Sigmoid colon (tissue), 7 donors: ENCODE measurements at places on chromosomes 12 and 14. TPM values are rescaled to one million over a fixed set of nuclear protein-coding genes. Genes with fewer than 3 reads are reported as not detected.

RPS6KL1 gene
- 7.8 TPM for total RNA-seq

GRCh38 chr14:73785834-73786635 is 65.6 kb upstream of the PTGR2 start:
- no peaks in the 10 kb centered on the region for H3K27me3 ChIP-seq
- H3K36me3 ChIP-seq = no peaks in the 10 kb centered on the region
- H3K4me3 ChIP-seq = peak overlapping the region; percentile 73
- peak overlapping the region; percentile 96 for H3K27ac ChIP-seq

DNA sequence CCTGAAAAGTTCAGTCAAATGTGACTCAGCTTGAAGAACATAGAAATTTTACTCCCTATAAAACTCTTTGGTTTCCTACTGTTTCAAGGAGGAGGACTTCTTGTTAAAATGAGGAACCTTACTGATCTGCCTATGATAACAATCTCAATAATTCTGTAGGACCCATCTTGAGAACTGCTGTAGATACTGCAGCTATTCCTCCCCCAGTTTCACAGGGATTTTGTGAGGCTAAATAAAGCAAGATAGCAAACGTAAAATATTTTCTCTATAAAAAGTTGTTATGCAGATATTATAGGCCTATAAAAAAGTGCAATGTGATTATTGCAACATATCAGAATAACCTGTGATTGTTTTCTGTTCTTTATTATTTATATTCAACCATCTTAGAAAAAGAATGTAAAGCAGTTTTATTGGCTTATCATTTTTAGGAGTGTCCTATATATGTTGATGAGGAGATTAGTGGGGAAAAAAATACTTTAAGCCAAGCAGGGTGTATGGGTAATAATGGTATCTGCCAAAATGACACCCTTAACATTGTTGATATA is 12.1 kb downstream of the CLEC14A start:
- H3K4me3 ChIP-seq = no peak overlapping the region
- H3K27ac ChIP-seq = no peak overlapping the region
- no peaks in the 10 kb centered on the region for H3K27me3 ChIP-seq
- H3K4me1 ChIP-seq = peaks cover 5% of the 10 kb centered on the region

DNA sequence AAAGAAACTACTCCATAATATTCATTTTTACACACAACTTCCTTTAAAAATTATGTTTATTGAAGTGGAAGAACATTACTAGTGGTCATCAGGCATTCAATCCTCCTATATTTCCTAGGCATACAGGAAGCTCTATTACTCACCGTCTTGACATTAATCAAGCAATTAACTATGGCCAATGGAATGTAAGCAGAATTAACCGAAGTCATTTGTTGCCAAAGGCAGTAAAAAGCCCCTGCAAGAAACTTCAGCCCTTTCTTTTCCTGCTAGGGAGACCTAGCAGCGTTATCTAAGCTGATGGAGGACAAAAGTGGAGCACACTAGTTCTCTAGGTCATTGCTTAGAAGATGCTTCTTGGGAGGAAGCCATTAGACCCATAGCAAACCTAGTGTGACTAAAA is 399.6 kb downstream of the KCNH5 start:
- H3K27me3 ChIP-seq = no peaks in the 10 kb centered on the region
- DNase-seq = no peak
- no peaks in the 10 kb centered on the region for H3K4me1 ChIP-seq
- no peak overlapping the region for H3K27ac ChIP-seq

DNA sequence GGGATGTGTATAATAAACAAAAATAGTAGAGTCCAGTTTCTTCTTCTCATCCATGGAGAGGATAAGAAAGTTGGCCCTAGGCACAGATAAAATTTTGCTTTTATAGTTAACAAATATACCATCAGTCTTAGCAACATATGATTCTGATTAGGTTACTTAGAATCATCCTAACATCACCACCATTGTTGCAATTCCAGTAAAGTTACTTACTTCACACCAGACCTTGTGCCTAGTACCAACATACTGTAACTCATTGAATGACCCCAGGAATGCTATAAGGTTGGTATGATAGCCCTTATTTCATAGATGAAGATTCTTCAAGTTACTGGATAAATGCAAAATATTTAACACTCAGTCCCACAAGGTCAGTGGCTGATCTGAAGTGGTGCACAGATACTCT is 183.8 kb upstream of the ATP2B1 start:
- no peak for DNase-seq
- no peaks in the 10 kb centered on the region for H3K27me3 ChIP-seq
- H3K4me3 ChIP-seq = no peak overlapping the region
- H3K36me3 ChIP-seq = no peaks in the 10 kb centered on the region
- no peaks in the 10 kb centered on the region for H3K4me1 ChIP-seq

- peaks cover 62% of the 10 kb centered on the region for H3K4me1 ChIP-seq
- H3K36me3 ChIP-seq = no peaks in the 10 kb centered on the region
- no peaks in the 10 kb centered on the region for H3K27me3 ChIP-seq
- no peak for DNase-seq
- H3K27ac ChIP-seq = peak overlapping the region; percentile 81
These were observed 134.6 kb downstream of the RFLNA start for GRCh38 chr12:124429535-124429934.

- no peak for DNase-seq
- no peak overlapping the region for H3K4me3 ChIP-seq
- no peak overlapping the region for H3K27ac ChIP-seq
These were observed 114.5 kb downstream of the SRGAP1 start for GRCh38 chr12:63958876-63959580.

DNA sequence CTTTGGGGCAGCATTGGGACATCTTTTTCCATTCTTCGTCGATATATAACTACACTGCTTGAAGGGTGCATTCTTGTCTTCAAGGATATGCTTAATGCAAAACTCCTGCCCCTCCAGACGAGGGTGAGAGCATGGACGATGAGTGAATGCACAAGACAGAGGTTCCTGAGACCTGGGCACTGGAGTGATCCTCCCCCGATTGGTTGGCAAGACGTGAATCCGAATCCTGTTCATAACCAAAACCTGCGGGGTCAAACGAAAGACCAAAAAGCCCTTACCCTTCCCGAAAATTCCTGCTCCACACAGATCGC is 684 bp downstream of the KANSL2 start:
- DNase-seq = no peak
- H3K4me3 ChIP-seq = peak overlapping the region; percentile 89
- H3K4me1 ChIP-seq = no peaks in the 10 kb centered on the region
- H3K27ac ChIP-seq = peak overlapping the region; percentile 92
- peaks cover 5% of the 10 kb centered on the region for H3K36me3 ChIP-seq
- no peaks in the 10 kb centered on the region for H3K27me3 ChIP-seq

- no peak overlapping the region for H3K27ac ChIP-seq
- H3K4me3 ChIP-seq = no peak overlapping the region
- no peaks in the 10 kb centered on the region for H3K36me3 ChIP-seq
- H3K4me1 ChIP-seq = peaks cover 7% of the 10 kb centered on the region
These were observed 69.8 kb upstream of the MED13L start for GRCh38 chr12:116347265-116347664.

DNA sequence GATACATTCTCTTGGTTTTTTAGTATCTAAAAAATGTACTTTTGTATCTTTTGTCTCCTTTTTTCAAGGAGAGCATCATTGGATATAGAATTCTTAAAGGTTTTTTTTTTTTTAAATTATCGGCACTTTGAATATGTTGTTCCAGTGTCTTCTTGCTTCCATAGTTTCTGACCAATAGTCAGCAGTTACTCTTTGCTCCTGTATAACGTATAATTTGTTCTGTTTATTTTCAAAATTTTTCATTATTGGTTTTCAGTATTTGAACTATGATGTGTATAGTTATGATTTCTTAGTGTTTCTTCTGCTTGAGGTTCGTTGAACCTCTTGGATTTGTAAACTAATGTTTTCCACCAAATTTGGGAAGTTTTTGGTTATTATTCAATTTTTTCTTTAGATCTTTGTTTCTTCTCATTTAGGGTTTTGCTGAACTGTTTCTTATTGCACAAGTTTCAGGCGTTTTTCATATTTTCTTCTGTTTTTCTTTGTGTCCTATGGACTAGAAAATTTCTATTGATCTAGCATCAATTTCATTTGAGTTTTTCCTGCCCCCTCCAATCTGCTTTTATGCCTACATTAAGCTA is 93.9 kb downstream of the PLBD1 start:
- H3K27me3 ChIP-seq = no peaks in the 10 kb centered on the region
- H3K36me3 ChIP-seq = peaks cover 23% of the 10 kb centered on the region
- no peak overlapping the region for H3K4me3 ChIP-seq
- DNase-seq = no peak

GRCh38 chr12:42507081-42507480 is 82.5 kb downstream of the PRICKLE1 start:
- no peak overlapping the region for H3K4me3 ChIP-seq
- H3K4me1 ChIP-seq = no peaks in the 10 kb centered on the region
- H3K27me3 ChIP-seq = no peaks in the 10 kb centered on the region
- no peak overlapping the region for H3K27ac ChIP-seq
- H3K36me3 ChIP-seq = no peaks in the 10 kb centered on the region

- no peaks in the 10 kb centered on the region for H3K4me1 ChIP-seq
- DNase-seq = no peak
- H3K27ac ChIP-seq = no peak overlapping the region
These were observed 75.6 kb upstream of the FLRT2 start for GRCh38 chr14:85454226-85454813.

DNA sequence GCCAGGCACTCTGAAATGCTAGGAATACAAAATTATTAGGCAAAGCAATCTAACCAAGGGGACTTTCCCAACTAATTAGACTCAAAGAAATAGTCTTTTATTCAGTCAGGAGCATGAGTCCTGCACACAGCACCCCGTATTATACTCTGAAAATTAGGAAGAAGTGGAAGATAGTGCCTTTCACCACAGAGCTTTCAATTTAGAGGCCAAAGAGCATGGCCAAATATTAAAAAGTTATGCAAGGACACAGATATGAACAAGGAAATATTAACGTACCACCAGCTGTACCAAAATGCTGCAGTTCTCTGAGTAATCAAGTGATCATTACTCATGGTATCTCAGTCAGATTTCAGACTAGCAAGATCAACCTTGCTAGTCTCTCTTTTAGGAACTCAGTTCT is 22.6 kb upstream of the MDM2 start:
- no peak for DNase-seq
- H3K4me3 ChIP-seq = no peak overlapping the region
- no peaks in the 10 kb centered on the region for H3K36me3 ChIP-seq
- no peaks in the 10 kb centered on the region for H3K27me3 ChIP-seq

DNA sequence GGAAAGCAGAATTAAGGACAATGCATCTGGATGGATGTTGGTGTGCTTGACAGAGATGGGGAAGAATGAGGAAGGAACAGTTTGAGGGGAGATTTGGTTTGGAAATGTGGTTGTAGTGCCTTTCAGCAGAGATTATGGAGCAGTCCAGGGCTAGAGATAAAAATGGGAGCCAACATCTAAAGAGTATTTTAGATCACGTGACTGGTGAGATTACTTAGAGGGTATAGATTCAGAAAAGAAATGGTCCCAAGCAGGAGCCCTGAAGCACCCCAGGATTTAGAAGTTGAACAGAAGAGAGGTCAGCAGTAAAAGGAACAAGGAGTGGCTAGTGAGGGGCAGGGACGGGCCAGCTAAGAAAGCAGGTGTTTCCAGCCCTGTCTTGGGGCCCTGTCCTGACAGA is 29.6 kb downstream of the ZNF664 start:
- no peaks in the 10 kb centered on the region for H3K4me1 ChIP-seq
- H3K27me3 ChIP-seq = no peaks in the 10 kb centered on the region

GRCh38 chr12:34390171-34390841 is 368.0 kb downstream of the ALG10 start:
- peak; percentile 15 for DNase-seq
- no peak overlapping the region for H3K4me3 ChIP-seq
- H3K36me3 ChIP-seq = no peaks in the 10 kb centered on the region
- peaks cover 16% of the 10 kb centered on the region for H3K27me3 ChIP-seq
- no peak overlapping the region for H3K27ac ChIP-seq

GRCh38 chr12:91877022-91877421 is 268.6 kb downstream of the BTG1 start:
- no peak overlapping the region for H3K4me3 ChIP-seq
- DNase-seq = peak; percentile 67
- no peaks in the 10 kb centered on the region for H3K36me3 ChIP-seq
- H3K27ac ChIP-seq = no peak overlapping the region

GRCh38 chr14:81737938-81738337 is 204.3 kb upstream of the SEL1L start:
- H3K4me1 ChIP-seq = no peaks in the 10 kb centered on the region
- no peak overlapping the region for H3K27ac ChIP-seq
- no peak for DNase-seq
- no peaks in the 10 kb centered on the region for H3K27me3 ChIP-seq
- no peaks in the 10 kb centered on the region for H3K36me3 ChIP-seq

MED13L gene
- 187 TPM for total RNA-seq

DNA sequence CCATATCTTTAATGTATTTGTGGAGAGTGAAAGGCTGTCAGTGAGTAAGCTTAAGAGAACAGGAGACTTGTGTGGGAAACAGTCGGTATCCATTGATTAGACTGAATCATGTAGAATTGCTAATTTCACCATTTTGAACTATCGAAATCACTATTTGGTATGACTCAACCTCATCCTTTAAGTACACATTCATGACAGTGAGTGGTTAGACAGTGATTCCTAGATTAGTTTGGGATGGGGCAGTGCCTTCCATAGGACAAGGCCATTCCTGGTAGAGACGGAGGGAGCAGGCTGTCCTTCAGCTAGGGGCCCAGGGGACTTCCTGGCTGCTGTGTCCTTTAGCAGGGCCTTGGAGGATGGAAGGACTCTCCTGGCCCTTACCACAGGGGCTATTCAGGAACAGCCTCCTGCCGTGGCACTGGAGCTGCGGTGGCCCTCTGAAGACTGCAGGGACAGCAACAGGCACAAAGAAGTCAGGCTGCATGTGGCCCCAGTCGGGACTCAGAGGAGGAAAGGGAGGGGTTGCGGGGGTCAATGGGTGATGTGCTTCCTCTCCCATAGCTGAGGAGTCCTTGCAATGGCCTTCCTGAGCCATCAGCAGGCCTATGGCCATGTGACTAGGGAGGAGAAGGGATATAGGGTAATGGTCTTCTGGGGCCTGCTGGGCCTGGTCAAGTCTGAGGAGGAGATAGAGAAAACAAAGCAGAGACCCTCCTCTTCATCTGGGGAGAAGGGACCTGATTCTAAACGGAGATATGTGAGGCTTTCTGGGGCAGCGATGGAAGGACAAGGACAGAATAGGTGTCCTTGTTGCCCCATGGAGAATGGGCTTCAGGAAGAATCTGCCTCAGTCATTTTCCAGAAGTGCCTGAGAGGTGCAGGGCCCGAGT is 11.2 kb downstream of the SERPINA1 start:
- no peak overlapping the region for H3K27ac ChIP-seq
- H3K4me3 ChIP-seq = no peak overlapping the region
- H3K4me1 ChIP-seq = no peaks in the 10 kb centered on the region
- H3K27me3 ChIP-seq = no peaks in the 10 kb centered on the region
- no peaks in the 10 kb centered on the region for H3K36me3 ChIP-seq

C1S gene
- total RNA-seq = 486 TPM

TC2N gene
- total RNA-seq = 49.2 TPM

- no peak for DNase-seq
- H3K4me3 ChIP-seq = no peak overlapping the region
- no peaks in the 10 kb centered on the region for H3K36me3 ChIP-seq
- no peak overlapping the region for H3K27ac ChIP-seq
These were observed 29.4 kb upstream of the PPP2R5C start for GRCh38 chr14:101732118-101732517.
